ENCODE measurements at places on chromosomes 7 and 10. TPM values are rescaled to one million over a fixed set of nuclear protein-coding genes. Genes with fewer than 3 reads are reported as not detected.

DNA sequence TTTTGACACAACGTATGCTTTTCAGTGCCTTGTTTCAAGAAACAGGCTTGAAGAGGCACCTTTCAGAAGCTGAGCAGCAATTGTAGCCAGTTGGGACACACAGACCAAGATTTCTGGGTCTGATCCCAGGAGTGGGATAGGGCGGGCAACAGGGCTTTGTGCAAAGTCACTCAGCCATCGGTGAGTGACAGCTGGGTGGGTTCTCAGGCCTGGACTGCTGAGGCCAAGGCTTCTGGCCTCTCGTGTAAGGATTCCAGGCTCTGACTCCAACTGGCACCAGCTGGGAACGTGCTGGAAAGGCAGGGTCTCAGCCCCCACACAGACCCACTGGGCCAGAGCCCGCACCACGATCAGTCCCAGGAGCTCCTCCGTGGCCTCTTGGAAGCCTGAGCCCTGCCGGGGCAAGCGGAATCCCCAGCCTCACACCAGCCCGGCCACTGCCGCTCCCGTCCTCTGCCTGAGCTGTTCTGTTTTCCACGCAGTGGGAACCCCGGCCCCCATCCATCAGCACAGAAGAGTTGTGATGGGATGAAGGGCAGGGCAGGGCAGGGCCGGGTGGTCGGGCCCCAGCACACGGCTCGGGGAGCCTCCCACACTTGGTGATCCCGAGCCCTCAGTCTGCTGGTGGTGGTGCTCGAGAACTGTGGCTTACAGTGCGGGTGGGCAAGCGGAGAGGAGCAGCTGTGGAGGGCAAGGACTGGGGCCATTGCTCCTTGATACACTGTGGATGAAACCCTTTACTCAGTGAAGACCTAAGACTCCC is 46.8 kb downstream of the VIPR2 start:
- DNase-seq, result no peak

- DNase-seq, result no peak
Measured at GRCh38 chr10:92830478-92831389, 17.6 kb upstream of the EXOC6 start.

GRCh38 chr10:22475651-22476600 is 130.6 kb downstream of the SPAG6 start:
- no peak for DNase-seq

- no peak for DNase-seq
Measured at GRCh38 chr10:110378006-110378405, 73.3 kb upstream of the SMNDC1 start.

- DNase-seq, result no peak
Measured at GRCh38 chr10:28366994-28367393, 64.1 kb upstream of the MPP7 start.

DNA sequence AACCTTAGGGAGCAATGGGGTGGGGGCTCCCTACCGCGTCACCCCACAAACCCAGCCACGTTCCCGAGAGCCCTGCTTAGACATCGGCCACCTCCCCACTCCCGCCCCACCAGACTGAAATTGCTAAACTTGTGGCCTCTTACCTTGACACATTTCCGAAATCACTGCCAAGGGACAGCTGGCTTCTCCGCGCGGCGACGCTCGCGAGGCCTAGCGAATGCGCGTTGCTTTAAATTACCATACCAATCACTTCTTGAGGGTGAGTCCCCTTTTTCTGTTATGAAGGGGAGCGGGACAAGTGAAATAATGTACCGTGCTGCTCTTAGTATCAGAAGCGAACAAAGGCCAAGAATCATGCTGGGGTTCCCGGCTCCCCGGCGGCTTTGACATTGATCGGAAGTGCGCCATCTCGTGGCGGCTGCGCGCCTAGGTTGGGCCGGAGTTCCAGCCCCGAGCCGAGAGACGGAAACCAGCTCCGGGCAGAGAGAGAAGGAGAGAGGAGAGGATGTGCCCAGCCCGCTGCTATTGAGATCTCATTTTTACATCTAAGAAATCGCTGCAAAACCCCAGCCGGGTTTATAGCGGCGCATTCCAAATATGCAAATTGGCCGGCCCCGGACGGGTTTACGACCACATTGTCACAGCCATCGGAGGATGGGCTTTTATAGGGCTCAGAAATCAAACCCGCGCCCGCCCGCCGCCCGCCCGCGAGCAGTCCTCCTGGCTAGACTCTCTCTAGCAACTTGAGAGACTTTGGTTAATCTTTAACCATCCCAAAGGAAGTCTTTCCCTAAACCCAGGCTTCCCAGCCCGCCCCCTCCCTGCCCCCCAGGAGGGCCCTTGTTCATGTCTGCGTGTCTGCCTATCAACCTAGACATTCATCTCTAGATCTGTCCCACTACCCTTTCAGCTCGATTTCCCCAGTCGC is 5.3 kb downstream of the HOXA11 start:
- no peak for DNase-seq

DNA sequence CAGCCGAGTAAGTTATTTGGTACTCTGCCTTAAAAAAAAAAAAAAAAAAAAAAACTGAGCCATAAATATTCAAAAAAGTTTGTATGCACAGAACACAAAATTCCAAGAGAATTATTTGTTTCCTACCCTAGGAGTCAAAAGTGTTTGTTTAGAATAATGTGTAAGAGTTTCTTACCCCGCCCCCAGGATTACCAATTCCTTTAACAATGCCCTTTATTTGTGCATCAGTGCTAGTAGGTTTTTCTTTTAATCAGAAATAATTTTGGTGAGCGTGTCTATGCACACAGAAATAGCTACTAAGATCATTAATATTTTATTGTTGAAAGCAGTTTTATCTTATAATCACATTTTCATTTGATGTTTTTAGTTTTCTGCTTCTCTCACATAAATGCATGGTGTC is 374.6 kb downstream of the DPP6 start:
- no peak for DNase-seq

GRCh38 chr10:25017154-25017590 is 760 bp downstream of the THNSL1 start:
- DNase-seq, result peak; percentile 20

- DNase-seq, result peak; percentile 47
Measured at GRCh38 chr7:139494835-139495579, 11.5 kb upstream of the KLRG2 start.

- no peak for DNase-seq
Measured at GRCh38 chr10:124997771-124998623, 56.1 kb downstream of the ZRANB1 start.

DNA sequence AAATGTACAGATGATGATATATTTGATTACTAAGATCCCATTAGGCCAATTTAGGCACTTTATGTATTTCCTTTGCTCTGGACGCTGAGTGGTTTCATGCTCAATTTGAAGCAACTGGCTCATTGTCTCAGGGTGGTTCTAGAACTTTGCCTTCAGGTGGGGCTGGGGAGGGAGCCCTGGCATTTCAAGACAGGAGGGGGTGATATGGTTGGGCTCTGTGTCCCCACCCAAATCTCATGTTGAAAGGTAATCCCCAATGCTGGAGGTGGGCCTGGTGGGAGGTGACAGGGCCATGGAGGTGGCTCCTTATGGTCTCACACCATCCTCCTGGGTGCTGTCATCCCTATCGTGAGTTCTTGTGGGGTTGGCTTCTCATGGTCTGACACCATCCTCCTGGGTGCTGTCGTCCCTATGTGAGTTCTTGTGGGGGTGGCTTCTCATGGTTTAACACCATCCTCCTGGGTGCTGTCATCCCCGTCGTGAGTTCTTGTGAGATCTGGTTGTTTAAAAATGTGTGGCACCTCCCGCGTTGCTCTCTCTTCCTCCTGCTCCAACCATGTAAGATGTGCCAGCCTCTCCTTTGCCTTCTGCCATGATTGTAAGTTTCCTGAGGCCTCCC is 151.5 kb upstream of the KLF6 start:
- no peak for DNase-seq

DNA sequence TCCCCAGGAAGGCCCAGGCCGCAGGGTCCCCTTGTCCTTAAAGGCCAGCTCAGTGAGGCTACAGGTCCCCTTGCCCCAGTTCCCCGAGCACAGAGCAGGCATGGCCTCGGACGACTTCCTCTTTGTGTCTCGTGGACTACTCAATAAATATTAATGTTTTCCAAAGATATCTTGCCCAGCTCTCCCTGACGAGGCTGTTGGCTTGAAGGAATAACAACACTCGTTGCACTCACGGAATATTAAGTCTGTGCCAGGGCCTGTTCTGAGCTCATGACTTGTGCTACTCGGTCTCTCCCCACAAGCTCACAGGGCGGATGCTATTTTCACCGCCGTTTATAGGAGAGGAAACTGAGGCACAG is 68.2 kb downstream of the CUX1 start:
- DNase-seq, result no peak

GRCh38 chr10:94268652-94269051 is 94.1 kb downstream of the NOC3L start:
- DNase-seq, result no peak

GRCh38 chr10:127186813-127187212 is 9.6 kb downstream of the INSYN2A start:
- no peak for DNase-seq

DNA sequence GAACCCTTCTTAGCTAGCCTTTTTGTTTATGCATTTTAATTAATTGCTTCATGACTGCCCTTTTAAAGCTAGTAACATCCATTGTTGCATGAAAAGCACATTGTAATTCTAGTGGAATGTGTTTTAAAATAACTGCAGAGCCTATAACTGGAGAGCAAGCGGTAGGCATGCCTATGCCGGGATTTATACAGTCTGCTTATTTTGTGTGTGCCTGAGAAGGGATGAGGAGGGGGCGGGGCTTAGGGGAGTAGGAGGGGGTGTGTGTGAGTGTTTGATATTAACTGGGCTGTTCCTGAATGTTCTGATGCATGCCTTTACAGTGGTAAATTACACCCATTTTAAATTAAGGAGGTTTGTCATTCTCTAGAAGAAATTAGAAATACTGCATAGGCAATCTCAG is 208.1 kb downstream of the TCF7L2 start:
- DNase-seq, result no peak

GRCh38 chr7:70618020-70618551 is 513.9 kb upstream of the GALNT17 start:
- DNase-seq, result no peak

GRCh38 chr7:102417105-102417504 is 16.3 kb upstream of the ORAI2 start:
- DNase-seq, result no peak

DNA sequence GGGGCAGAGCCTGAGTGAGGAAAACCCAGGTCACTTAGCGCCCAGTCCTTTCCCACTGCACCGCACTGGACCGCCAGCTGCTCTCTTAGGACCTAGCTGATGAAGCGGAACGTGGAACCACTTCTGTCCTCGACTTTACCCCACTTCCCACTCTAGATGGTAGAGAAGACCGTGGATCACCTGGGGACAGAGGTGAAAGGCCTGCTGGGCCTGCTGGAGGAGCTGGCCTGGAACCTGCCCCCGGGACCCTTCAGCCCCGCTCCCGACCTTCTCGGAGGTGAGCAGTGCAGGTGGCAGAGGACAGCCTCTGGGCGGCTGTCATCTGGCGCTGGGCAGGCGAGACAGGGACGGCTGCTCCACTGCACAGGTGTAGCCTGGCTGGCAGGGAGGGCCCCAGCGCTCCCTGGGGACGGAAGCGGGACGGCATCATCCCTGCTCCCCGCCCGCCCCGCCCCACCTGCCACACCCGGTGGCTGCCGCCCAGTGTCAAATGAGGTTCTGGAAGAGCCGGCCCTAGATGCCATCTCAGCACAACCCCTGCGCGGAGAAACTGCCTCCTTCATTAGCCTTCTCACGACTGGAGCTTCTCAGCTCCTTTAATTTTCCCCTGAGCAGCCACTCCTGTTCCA is 11.7 kb downstream of the PLAC9 start:
- DNase-seq, result no peak

DNA sequence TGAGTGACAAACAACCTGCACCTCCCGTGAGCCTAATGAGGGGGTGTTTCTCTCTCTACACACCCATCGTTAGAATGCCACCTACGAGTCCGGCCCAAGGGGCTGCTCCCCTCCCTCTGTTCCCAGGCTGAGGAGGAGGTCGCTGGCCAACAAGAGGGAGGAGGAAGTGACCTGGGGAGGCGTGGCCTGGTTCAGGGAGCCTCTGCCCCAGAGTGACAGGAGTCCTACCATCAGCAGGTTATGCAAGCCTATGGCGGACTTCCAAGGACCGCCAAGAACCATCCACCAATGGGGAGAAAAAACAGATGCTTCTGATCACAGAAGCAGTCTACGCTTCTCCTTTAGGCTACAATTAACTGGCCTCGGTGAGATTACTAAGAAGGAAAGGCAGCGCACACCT is 12.3 kb upstream of the EGFR start:
- DNase-seq, result no peak

DNA sequence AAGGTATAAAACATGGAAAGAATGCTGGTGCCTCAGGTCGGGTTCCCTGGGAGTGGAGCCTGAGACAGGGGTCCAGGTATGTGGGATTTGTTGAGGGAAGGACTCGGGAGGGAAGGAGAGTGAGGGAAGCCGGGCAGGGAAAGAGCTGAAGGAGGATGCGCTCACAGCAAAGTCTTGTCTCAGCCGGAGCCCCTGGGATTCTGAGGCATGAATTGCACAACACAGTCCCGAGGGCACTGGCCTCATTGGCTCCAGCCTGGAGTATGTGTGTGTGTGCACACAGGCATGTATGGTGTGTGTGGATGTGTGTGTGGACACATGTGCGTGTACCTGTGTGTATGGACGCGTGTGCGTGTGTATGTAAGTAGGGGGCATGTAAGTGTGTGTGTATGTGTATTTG is 87.4 kb downstream of the WDFY4 start:
- DNase-seq, result no peak

GRCh38 chr10:22652988-22653481 is 61.3 kb downstream of the PIP4K2A start:
- no peak for DNase-seq

DNA sequence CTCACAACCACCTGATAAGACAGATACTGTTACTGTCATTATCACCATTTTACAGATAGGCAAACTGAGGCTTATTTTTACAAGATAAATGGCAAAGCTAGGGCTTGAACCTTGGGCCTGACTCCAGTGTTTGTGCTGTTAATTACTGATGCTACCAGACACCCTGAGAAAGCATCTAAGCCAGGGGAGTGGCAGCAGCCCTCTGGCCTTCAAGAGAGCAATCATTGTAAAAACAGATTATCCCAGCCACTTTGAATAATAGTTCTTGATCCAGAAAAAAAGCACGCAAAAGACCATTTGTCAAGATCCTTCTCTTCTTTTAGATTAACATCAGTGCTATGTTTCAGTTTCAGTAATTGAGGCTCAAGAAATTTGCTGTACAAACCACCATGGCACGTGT is 109.5 kb downstream of the PLCE1 start:
- DNase-seq, result no peak

GRCh38 chr7:12403287-12404181 is at the start of gene VWDE:
VWDE (minus strand) TSS chr7:12403865; CDS start chr7:12403716, 149 bp downstream.
- no peak for DNase-seq

GRCh38 chr7:158816271-158816670 is 13.0 kb downstream of the ESYT2 start:
- DNase-seq, result no peak

GRCh38 chr7:2539031-2539911 is 16.1 kb downstream of the BRAT1 start:
- DNase-seq, result no peak

DNA sequence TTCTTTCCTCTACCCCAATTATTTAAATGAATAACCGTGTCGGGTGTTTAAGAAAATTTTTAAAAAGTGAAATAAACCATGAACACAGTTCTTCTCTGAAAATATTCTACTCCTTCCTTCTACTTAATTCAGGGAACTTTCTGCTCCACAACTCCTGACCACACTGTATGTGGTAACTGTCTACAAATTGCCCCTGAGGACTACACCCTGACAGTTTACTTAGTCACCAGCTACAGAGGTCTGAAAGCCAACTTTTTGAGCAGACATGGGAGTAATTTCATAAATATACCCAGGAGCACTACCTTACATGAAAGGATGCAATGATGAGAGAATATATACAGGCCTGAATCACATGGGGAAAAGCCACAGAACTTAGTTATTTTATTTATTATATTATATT is 523.2 kb upstream of the SORCS1 start:
- no peak for DNase-seq

The SUN3 gene
- 0.29 TPM for polyA plus RNA-seq

The LIPM gene
- not detected for polyA plus RNA-seq

The RAMP3 gene
- polyA plus RNA-seq, result not detected

The GATA3 gene
- 0.63 TPM for polyA plus RNA-seq

Data from GM12878 (cell line).